ENCODE measurements at places on chromosomes 7 and 10. TPM values are rescaled to one million over a fixed set of nuclear protein-coding genes. Genes with fewer than 3 reads are reported as not detected.

The GPR37 gene
- total RNA-seq: 2.6 TPM

The OR2A42 gene
- total RNA-seq: not detected

The COL26A1 gene
- total RNA-seq: 0.78 TPM

The CLIP2 gene
- 120 TPM for total RNA-seq

The EGR2 gene
- total RNA-seq: 5.9 TPM

The TMEM236 gene
- 0.66 TPM for total RNA-seq

The MYO1G gene
- 2.3 TPM for total RNA-seq
